ENCODE measurements at places on chromosomes 11 and 22.

GRCh38 chr11:4050138-4050537, 44.5 kb upstream of the RRM1 start:
- DNase-seq, result no peak

DNA sequence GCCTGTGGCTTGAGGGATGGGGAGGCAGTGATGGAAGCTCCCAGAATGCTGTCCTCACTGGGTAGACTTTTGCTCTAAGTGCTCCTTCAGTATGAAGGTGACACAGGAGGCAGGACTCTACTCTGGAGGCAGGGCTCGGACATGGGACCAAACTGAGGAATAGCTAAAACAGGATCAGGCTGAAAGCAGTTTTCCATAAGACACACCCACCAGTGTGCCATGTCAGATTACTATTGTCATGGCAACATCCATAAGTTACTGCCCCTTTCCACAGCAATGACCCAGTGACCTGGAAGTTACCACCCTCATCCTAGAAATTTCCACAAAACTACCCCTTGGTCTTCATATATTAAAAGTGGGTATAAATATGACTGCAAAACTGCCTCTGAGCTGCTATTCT, 43.6 kb upstream of the GALNT18 start:
- DNase-seq, result no peak

GRCh38 chr22:24077416-24077815, 66.3 kb downstream of the CABIN1 start:
- DNase-seq, result no peak

GRCh38 chr22:20968281-20968977, 1.4 kb downstream of the AIFM3 start:
- DNase-seq, result no peak

DNA sequence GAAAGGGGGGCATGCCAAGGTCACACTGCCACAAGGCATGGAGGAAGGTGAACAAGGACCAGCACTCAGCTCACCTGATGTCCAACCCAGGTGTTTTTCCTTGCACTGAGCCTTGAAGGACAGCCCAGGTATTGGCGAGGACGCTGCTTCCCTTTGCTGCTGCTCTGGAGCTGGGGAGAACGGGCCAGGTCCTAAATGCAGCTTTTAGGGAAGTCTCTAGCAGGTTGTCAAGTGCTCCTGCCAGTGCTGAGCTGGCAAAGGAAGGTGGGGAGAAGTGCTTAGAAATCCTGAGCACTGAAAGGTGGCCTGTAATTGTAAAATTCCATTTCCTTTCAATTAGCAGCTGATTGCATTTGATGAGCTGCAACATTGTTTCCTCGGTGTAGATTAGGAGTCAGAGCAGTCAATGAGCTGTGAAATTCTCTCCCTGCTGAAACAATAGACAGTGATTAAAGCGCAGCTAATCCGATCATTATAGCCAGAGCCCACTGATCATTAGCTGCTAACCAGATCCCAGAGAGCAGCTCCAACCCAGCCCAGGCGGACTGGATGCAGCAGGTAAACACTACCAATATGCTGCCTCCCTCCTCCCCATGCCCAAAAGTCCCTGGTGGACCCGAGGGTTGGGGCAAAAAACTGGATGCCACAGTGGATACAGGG, 507.6 kb downstream of the INSC start:
- DNase-seq, result no peak

DNA sequence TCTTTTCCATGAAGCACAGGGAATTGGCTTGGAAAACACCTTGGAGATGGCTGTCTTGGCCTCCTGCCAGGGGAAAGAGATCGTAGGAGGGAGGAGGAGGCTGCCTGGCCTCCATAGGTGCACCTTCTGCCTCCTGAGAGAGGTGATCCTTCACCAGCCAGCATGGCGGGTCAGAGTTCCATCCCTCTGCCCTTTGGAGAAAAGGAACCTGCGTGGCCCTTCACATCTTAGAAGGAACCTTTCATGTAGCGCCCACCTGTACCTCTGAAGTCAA, 58.2 kb upstream of the DRD2 start:
- DNase-seq, result no peak

GRCh38 chr11:118051136-118051610, 25.7 kb upstream of the TMPRSS4 start:
- no peak for DNase-seq

GRCh38 chr11:88666364-88666763, 328.8 kb upstream of the CTSC start:
- DNase-seq, result no peak

DNA sequence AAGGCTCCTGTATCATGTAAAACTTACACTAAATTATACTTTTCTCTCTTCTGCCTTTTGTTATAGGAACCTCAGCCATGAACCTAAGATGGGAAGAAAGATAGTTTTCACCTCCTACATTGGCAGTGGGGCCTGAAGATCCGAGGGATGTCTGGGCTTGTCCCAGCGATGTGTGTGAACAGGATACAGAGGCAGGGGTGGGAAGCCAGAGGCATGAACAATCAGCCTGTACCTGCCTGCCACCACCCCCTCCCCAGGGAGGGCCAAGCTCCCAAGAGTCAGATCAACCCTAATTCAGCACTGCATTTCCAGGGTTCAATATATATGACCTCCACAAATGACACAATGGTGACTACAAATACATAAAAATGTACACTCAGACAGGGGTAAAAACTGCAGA, 9.4 kb downstream of the KIAA0930 start:
- DNase-seq, result no peak

DNA sequence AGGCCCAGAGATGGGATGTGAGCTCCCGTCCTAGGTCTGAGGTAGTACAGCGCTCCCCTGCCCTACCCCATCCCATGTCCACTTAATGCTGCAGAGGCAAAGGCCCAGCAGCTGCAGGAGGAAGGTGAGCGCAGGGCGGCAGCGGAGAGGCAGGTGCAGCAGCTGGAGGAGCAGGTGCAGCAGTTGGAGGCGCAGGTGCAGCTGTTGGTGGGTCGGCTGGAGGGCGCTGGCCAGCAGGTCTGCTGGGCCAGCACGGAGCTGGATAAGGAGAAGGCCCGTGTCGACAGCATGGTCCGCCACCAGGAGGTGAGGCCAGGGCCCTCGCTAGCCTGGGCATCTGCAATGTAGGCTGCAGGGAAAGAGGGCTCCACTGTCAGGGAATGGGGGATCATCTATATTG, 15.2 kb downstream of the CCDC157 start:
- no peak for DNase-seq

DNA sequence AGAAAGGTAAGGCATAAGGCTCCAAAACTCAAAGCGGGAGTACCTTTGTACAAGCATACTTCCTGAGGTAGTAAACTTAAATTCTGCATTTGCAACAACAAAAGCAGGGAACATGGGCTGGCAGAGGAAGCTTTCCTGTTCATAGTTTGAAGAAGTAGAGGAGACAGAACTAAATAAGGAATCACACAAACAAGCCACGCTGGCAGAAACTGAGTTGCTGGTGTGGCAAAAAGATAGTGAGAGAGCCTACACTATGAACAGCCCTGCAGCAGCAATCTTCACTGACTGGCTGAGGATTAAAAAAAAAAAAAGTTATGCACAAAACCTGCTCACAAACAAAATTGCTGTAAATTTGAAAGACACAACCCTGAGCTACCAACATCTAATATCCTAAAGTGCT, 46.5 kb downstream of the FCHSD2 start:
- no peak for DNase-seq

DNA sequence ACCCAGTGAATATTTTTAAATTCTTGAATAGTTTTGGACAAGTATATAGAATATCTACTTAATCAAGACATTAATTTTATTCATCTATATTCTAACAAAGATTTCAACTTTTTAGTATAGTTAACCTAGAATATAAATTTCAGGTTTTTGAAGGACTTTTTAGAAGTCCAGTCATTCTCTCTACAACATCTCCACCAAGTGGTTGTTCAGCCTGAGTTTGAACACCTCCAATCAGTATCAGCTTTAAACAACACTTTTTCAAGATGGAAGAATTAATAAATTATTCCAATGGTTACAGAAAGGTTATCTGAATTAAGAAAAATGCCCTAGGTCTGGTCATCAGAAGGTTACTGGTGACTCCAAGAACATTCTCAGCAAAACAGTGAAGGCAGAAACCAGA, 31.8 kb downstream of the EIF3M start:
- DNase-seq, result no peak

DNA sequence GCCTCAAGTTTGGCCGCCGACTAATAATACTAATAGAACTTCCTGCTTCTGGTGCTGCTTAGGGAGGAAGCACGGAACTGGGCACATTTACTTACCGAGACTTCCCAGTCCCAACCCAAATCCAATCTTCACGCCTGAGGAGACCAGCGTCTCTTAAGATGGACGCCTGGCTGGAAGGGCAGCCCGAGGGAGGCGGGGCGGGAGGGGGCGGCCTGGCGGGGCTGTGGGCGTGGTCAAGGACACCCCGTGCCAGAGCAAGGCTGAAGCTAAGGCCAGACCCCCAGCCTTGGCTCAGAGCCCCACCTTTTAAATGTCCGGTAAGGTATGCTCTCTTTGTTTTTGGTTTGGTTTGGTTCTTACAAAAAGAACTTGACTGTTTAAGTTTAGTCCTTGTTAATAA, at the start of gene GDPD4:
TSS of gene GDPD4 (minus strand) at position 177 of the 400 bp plus-strand sequence. CDS start 16,549 bp downstream, outside the sequence.
- no peak for DNase-seq

GRCh38 chr11:107221748-107222285, 203.5 kb upstream of the GUCY1A2 start:
- DNase-seq, result no peak

DNA sequence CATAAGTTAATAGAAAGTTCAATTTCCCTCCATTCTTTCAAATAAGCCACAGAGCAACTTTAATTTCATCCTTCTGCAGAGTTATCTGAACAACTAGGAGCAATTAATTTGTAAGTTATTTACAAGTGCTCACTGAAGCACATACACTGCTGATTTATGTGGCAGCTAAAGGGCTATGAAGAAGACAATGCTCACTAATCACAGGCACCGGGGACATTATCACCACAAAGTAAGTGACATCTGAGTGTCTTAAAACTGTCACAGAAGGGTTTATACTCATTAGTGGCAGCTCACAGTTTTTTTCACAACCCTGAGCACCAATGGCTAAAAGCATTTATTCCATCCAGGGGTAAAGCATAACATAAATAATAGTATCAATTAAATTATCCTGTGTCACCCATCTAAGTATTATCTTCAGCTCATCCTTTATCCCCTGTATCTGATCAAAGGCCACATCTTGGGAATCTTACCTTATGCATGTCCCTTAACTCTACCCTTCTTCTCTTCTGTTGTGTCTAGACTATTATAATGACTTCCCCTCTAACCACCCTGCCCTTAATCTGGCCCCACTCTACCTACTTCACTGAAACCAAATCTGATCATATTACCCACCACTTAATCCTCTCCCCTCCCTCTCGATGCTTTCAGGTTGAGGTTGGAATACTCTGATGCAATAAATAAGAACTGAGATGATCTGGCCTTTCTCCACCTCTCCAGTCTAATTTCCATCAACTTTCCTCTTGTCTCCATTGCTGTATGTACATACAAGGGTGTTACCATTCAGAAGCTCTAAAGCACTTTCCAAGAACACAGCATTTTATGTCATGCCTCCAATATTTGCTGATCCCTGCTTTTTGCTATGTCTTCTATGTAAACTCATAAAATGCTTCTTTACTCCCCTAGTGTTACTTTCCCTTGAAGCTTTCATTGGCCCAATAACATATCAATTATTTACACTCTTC, 252.7 kb downstream of the CASP12 start:
- DNase-seq, result no peak

GRCh38 chr11:37076866-37077265, 478.8 kb upstream of the RAG2 start:
- DNase-seq, result no peak

DNA sequence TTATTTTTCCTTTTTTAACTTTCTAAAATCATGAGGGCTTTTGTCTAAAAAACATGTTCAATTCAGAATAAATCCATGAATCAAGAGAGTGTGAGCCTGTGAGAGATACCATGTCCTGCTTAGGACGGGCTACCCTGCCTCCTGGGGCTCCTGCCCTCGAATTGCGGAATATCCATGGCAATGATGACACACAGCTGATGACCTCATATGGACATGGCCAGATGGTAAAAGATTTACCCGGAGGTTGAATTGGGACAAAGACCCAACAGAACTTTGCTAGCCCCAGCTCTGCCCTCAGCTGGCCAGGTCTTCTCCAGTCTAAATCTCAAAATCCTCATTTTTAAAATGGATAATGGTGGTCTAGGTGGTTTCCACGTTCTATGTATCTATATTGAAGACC, 538.1 kb upstream of the API5 start:
- no peak for DNase-seq

DNA sequence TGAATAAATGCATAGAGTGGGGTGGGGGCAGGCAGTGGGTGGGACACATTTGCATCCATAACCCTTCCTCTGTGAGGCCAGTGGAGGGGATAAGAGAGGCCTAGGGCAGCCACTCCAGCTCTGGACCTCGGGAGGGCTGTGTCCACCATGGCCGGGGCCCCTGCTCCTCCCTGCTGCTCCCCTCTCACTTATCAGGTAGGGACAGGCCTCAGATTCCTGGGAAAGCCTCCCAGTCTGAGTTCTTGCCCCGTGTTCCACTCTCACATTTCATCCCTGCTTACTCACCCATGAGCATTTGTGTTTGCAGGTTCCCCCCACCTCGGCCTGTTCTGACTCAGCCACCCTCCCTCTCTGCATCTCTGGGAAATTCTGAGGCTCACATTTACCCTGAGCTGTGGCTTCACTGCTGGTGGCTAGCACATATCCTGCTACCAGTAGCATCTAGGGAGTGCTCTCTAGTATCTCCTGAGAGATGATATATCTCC, 128.7 kb upstream of the TOP3B start:
- DNase-seq, result peak; percentile 31

DNA sequence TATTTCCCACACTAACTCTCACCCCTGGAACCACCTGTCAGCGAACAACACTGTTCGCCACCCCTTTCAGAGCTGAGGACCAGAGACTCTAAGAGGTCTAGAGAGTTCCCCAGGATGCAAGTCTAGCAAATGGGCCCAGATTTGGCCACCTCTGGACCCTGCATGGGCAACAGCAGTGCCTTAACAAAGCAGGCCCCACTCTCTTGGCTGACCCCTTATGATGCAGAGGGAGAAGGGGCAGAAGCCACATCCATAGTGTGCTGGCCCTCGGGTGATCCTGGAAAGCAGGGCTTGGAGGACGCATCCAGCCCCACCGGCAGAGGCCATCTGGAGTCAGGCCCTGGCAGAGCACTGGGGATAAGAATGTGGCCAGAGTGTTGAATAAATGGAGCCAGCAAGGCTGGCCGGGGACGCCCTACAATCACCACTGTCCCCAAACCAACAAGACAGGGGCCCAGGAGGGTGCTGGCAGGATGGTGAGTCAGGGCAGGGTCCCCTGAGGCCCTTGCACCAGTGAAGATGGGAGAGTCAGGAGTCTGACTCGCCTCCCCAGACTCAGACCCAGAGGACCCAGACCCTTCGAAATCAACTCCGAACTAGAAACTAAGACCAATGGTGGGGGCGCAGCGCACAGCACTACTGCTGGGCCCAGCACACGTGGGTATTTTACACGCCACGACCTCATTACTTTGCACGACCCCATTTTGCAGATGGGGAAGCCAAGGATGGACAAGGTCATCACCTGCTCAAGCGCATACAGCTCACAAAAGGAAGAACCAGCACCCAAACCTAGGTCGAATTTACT, 6.5 kb downstream of the CSNK1E start:
- no peak for DNase-seq

- no peak for DNase-seq
Observed at GRCh38 chr11:119351232-119351631, 4.7 kb upstream of the MFRP start.

- DNase-seq, result no peak
Observed at GRCh38 chr22:41885516-41885915, 29.4 kb downstream of the SHISA8 start.

GRCh38 chr11:19744130-19744529, 31.5 kb downstream of the NAV2 start:
- no peak for DNase-seq
